ENCODE measurements at places on chromosomes 1 and 21.

DNA sequence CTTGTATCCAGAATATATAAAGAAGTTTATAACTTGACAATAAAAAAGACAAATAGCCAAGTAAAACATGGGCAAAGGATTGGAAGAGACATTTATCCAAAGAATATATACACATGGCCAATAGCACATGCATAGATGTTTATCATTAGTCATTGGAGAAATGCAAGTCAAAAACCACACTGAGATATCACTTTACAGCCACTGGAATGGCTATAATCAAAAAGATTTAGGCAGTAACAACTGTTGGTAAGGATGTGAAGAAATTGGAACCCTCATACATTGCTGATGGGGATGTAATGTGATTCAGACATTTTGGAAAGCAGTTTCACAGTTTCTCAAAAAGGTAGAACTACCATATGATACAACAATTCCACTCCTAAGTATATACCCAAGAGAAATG lies 51.1 kb downstream of the SLC44A5 start:
- DNase-seq, result no peak

DNA sequence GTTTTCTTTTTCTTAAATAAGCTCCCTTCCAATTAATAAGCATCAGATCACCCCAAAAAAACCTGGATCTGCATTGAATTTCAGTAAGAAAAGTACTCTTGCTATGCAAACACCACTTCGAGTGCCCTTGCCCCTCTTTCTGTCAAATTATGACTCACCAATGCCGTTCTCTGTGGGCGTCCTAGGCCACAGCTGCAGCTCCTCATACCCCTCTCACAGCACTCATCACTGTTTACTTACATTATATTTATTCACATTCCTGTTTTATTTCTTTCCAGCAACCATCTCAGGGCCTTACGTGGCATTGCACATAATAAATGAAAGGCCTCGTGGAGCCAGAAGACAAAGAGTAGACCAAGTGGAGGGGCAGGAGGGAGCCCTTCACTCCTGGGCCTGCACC lies 99.1 kb upstream of the CTTNBP2NL start:
- no peak for DNase-seq

DNA sequence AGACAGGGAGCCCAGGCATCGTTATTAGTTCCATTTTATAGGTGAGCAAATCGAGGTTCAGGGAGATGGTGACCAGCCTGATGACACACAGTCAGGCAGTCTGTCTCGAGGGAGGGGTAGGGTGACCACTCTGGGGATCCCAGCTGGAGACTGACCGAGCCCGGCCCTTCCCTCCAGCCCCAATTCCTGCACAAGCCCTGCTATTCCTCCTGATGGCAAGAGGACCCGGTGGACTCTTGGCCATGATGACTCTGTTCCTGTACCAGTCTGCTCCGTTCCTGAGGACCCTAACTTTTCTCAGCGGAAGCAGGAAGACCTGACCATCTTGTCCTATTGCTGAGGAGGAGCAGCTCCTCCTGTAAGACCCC lies 391 bp downstream of the AGT start:
- no peak for DNase-seq

DNA sequence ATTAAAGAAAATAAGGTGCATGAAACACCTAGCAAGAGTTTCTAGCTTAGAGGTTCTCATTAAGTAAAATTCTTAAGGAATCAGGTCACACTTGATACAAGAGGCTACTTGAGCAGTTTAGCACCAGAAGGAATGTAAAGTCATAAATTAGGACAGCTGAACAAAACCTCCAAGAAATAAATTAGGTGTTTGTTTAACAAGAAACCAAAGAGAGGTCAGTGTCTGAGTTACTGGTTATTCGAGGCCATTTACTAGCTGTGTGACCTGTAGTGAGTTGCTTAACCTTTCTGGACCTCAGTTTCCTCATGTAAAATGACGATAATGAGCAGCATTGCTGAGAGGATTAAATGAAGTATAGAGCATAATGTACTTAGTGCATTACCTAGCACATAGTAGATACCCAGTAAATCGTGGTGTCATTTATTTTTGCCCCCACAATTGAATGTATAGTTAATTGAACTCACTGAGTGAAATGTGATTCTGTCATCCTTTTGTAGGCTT lies 908 bp upstream of the ELK4 start:
- DNase-seq, result no peak

- no peak for DNase-seq
Measured at GRCh38 chr21:37793660-37794059, 122.6 kb downstream of the KCNJ6 start.

Measured in stimulated activated CD8-positive, alpha-beta memory T cell treated with anti-CD3 and anti-CD28 coated beads, Interleukin-15, amount 100 ng/mL, for 24 hours (primary cell).